ENCODE measurements at places on chromosomes 1 and 21.

DNA sequence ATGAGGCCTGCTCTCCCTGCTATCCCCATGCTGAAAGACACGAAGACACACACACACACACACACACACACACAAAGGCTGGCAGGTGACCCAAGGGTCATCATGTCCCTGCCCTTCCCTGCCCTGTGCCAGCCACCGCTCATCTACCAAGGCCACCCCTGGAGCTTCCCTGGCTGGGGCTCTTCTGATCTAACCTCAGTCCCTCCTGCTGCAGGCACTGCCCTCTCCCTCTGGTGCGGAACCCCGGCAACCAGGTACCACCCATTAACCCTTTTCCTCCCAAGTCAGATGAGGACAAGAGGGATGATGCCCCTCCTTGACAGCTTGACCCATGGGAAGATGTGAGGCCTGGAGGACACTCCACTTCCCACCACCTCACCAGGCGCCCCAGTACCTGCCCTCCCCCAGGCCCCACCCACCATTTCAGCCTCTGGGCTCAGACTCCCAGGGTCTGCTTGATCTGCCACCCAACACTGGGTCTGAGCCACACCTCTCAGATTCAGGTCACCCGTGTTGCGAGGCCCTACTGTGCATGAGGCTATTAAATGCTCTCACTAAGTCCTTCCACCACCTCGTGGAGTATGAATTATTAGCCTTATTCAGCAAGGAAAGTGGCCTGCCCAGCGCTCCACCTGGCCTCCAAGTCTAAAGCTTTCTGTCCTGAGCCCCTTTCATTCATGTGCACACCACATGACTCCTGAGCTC lies 2.5 kb downstream of the SDC3 start:
- DNase-seq = no peak

- DNase-seq = no peak
Observed at GRCh38 chr1:89540406-89540970, 15.9 kb downstream of the LRRC8B start.

DNA sequence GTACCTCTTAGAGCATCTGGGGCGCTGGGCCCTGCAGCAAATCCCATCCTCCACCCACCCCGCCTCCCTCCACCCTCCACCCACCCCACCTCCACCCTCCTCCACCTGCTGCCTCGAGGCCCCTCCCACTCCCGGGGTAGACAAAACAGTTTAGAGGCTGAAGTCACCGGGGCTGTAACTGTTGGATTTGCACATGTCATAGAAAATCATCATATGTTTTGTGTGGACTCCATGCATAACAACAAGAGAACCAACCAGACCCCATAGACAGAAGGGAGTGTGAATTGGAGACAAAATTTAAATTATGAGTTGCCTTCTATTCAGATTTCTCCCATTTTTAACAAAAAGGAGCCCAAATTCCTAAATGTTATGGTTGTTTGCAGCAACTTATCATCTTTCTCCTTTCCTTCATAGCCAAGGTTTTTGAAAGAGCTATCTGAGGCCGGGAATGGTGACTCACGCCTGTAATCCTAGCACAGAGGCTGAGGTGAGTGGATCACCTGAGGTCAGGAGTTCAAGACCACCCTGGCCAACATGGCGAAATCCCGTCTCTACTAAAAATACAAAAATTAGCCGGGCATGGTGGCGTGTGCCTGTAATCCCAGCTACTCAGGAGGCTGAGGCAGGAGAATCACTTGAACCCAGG lies 28.2 kb upstream of the LGALS8 start:
- DNase-seq = peak; percentile 48

GRCh38 chr1:154812877-154813276 lies 57.2 kb downstream of the KCNN3 start:
- no peak for DNase-seq

DNA sequence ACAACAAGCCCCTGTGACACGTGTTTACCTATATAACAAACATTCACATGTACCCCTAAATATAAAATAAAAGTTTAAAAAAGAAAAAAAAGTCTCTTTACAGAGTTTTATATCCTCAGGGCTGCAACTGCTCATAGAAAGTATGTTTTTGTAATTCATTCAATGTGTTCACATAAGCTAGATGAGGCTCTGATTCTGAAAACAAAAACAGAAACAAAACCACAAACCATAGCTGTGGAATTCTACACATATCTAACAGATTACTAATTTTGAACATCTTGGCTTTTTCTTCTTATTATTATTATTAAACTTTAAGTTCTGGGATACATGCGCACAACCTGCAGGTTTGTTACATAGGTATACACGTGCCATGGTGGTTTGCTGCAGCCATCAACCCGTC lies 579.6 kb upstream of the ZRANB2 start:
- DNase-seq = no peak

GRCh38 chr1:230746617-230747016 lies 571 bp upstream of the CAPN9 start:
- no peak for DNase-seq

GRCh38 chr21:42591170-42591869 lies 62.1 kb upstream of the PDE9A start:
- DNase-seq = no peak

GRCh38 chr21:46100020-46100419 lies 2.1 kb downstream of the COL6A2 start:
- DNase-seq = no peak

DNA sequence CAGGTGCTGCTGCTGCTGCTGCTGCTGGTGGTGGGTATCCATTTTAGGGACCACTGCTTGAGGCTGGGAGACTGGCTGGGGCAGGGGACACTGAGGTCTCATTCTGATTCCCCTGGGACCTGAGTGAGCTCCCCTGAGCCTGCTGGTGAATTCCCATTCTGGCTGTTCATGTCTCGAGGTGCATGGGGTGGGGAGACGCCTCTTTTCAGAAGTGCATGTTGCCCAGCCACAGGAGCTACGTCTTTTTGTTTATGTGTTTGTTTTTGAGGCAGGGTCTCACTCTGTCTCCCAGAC lies 133.4 kb downstream of the RHOU start:
- no peak for DNase-seq

GRCh38 chr1:87120779-87121178 lies 206.3 kb downstream of the HS2ST1 start:
- DNase-seq = peak; percentile 60
